GOT3 (cell line): ENCODE measurements at places on chromosomes 2 and 18.

DNA sequence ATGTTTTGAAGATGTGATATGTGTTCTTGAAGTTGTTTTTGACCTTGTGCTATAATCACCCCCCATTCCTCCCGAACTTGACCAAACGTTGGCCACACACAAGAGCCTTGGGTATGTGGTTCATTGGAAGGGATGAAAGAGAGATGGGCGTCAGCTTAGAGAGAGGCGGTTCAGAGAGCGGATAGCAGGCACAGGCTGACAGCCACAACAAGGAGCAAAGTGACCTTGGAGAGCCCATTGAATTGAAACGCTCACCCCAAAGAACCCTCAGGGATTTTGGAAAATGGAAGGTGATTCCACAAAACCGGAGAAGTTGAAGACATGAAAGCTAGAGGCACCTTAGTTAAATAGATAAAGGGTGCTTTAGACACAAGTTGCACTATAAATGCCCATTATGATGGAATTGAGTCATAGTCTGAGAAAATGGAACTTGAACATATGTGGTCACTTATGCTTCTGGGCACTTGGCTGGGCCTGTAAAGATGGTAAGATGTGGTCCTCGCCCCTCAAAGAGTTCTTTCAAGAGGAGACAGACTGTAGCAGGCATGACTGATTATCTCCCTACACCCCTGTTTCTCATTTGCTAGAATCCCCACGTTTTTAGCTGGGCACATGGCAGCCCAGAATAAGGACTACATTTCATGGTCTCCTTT, 188.5 kb upstream of the HAAO start:
- DNase-seq = no peak

- DNase-seq = no peak
Measured at GRCh38 chr18:24071779-24072178, 57.2 kb downstream of the TTC39C start.

- no peak for DNase-seq
Measured at GRCh38 chr2:31581124-31581795, 522 bp upstream of the SRD5A2 start.

- no peak for DNase-seq
Measured at GRCh38 chr18:75314117-75314516, 103.5 kb downstream of the TSHZ1 start.

DNA sequence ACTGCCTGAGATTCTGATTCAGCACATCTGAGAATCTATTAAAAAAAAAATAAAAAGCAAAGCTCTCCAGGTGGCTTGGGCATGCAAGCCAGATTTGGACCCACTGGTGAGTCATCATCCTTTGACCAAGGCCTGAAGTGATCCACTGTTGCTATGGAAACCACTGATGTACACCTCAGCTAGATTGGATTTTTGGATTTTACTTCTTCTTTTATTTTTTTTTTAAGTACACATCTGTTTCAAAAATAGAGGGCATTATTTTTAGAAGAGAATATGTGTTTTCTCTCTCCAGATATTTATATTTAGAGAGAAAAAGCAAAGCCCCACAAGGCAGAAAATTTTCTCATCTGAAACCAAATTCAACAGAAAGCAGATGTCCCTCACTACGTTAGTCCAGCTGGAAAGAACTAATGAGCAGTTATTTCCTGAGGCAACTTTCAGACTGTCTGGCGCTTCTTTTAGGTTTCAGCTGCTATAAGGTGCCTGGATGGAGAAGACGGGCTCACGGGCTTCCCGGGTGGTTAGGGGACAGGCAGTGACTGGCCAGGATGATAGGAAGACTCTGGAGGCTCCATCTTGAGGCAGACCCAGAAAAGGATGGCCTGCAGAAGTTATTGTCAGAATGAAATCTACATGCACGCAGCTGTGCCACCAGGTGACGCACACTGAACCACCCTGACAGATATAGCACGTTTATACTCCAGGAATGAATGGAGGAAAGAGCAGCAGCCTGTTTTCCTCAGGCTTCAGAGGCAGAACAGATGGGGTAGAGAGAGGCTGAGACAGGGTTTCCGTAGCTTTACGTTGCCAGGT, 50.5 kb downstream of the MRPL35 start:
- DNase-seq = no peak

DNA sequence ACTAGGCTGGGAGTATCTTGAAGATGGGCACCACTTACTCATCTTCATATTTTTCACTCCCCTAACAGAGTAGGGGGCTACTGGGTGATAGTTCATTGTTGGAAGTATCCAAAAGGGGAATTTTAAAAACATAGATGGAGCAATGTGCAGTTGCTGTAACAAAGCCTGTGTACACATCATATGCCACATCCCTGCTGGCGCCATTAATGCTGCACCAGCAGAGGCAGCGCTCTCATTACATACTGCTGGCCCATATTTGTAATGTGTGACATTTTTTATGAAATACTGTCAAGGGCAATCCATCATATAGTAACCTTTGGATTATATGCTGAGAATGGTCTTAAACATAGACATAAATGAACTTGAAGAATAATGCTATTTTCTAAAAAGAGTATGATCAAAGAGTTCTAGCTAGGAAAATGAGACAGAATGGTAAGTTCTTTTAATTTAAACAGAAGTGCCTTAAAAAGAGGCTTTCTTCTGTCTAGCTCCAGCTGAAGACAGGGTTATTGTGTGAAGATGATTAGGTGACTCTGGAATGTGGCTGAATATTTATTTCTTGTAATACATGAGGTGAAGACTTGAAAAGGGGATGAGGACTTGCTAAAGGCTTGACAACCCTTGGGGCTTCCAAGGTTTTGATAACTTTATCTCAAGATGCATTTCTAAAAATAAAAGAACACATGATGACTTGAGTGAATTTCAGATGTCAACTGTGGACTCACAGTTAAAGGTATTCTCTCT, 2.4 kb upstream of the TMEM178A start:
- DNase-seq = no peak

- no peak for DNase-seq
Measured at GRCh38 chr2:120785228-120785966, 49.7 kb downstream of the GLI2 start.

DNA sequence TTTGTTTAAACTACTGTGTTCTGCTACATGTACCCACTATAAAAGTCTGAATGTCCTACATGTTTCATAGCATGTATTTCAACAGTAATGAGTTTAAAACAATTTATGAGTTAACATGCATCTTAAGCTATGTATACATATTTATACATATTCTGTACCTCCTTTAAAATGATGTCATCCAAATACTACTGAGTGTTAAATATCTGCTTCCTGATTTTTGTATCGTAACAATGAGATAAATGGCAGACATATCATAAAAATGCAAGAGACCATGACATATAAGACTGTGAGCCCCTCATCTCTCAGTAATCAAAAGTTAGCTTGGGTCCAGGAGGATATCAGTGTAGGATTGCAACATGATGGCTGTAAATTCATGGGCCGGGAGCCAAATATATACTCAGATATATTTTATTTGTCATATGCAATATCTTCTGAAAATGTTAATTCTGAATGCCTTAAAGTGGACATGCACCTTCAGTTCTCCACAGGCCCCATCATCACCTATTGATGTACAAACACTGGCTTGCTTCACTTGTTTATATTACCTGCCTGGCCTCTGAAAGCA, 3.6 kb downstream of the COL5A2 start:
- DNase-seq = no peak

GRCh38 chr18:48806551-48807261, 144.1 kb downstream of the SMAD7 start:
- no peak for DNase-seq

DNA sequence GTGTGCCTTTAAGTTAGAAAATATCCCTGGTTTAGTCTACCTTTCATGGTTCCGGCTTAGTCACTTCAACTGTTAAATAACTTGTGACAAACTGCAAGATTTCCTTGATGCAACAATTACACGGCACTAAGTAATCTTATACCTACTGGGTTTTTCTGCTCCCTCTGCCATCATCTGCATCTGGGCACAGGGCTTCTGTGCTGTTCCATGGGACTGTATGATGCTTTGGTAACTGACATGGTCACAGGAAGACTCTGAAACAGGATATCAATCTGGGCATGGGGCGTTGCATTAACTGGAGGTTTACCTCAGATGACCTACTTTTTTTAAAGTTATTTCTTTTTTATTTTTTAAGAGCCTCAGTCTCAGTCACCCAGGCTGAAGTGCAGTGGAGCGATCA, 365.4 kb downstream of the SS18 start:
- DNase-seq = no peak

- no peak for DNase-seq
Measured at GRCh38 chr2:202965810-202966460, 48.7 kb upstream of the NBEAL1 start.

DNA sequence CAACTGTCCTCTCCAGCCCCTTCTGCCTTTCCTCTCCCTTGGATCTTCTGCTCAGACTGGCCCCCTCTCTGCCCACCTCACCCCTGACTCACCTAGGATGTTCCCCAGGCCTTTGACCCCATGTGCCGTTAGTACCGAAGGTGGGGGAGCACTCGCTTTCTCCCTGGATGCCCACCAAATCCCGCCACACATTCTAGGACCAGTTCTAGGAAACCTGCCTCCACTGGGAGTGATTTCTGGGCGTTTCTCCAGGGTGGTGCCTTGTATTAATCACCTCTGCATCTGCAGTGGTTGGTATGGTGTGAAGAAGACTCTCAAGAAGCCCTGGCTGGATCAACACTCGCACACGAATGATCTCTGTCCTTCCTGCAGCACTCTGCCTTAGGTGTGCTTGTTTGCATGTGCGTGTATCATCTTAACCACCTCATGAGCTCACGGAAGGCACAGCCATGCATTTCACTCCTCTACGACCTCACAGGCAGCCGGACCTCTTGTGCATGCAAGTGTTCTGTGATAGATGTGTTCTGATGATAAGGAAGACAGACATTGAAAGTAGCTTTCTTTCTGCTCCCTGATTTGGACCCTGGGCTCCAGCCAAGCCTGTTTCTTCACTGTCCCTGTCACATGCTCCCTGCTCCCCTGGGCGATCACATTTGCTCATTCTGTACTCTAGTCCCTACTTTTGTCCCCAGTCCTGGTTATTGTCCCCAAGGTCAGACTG, 69.4 kb downstream of the LIPG start:
- DNase-seq = no peak

GRCh38 chr2:178331474-178332432, 119.2 kb downstream of the PRKRA start:
- no peak for DNase-seq

DNA sequence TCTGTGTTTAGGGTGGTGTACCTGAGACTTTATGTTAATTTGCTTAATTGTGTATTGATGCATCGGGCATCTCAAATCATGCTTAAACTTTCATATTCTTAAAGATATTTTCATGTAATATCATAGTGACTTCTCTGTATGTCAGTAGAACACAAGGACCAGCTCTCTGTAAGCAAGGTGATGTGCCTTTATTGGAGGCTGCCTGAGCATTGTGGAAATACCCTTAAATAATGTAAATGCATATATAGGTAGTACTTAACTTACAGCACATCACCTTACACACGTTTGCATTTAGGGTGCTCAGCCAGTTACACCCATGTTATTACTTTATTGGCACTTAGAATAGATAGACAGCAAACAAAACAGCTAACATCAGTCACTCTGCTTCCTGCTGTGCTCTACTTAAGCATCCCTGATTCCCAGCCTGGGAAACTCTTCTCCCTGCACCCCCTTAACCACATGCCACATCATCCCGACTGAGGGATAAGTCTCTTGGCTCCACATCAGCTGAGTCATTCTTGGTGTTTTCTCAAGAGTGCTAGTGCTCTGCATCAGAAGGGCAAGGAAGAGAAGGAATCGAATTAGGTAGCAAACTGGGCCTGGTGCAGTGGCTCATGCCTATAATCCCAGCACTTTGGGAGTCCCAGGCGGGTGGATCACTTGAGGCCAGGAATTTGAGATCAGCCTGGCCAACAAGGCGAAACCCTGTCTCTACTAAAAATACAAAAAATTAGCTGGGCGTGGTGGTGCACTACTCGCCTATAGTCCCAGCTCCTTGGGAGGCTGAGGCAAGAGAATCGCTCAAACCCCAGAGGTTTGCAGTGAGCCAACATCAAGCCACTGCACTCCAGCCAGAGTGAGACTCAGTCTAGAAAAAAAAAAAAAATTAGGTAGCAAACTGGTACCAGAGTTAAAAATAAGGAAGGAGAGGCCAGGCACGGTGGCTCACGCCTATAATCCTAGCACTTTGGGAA, 108.7 kb downstream of the MAP3K20 start:
- peak; percentile 64 for DNase-seq

GRCh38 chr2:1640301-1641135, 103.8 kb downstream of the PXDN start:
- no peak for DNase-seq

GRCh38 chr2:42858140-42859005, 66.0 kb upstream of the HAAO start:
- DNase-seq = no peak

DNA sequence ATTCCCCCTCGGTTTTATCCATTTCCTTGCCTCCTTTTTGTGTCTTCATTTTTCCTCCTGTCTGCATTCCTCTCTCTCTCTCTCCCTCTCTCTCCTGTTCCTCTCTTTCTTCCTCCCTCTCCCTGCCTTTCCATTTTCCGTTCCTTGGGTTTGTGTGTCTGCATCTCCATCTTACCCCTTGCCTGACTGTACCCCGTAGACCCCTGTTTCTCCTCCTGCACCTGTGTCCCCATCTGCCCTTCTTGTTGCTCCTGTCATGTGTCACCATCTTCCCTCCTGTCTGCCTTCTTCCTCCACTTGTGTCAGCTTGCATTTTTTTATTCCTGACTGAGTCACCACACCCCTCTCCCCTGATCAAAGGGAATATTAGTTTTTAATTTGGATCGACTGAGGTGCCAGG, 1.8 kb downstream of the CDK5R2 start:
- no peak for DNase-seq
